IPS-NIHi11 (cell line): ENCODE measurements at places on chromosomes 16 and 17.
A peak's percentile ranks its signal among the peaks of the same experiment; 100 is the strongest.

GRCh38 chr16:81931927-81932326 is 79.3 kb downstream of the SDR42E1 start:
- no peak for DNase-seq

DNA sequence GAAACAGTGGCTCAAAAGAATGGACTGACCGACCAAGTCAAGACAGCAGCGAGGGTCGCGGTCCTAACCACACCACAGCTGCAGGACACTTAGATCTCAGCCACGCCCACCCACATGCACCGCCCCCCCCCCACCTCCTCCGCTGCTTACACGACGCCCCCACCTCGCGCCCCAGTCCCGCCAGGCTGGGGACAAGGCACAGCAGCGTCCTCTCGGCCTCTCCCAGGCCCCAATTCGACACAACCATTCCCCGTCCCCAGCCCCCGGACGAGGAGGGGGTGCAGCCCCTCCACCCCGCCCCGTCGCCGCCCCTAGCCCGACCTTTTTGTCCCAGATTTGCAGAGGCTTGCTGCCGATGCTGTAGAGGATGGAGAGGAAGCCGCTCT is 477 bp downstream of the CFAP20 start:
- DNase-seq: peak; percentile 40

DNA sequence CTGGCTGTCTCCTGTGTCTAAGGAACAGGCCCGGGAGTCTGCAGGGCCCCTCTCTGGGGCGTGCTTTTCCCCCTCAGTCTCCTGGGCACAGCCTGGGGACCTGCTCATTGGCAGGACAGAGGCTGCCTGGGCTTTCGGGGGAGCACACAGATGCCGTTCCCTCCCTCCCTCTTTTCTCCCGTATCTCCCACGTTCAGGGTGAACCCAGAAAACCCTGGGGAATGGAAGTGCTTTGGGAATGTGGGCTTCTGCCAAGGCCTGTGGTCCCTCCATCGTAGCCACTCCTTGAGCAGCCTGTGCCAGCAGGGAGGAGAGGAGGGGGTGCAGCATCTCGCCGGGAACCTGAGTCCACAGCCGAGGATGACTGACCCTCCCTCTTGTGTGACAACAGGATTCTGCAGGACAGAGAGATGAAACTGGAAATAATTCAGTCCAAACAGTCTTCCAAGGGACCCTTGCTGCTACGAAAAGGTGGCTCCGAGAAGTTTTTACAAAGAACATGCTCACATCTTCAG is 52.0 kb downstream of the RNF213 start:
- no peak for DNase-seq

DNA sequence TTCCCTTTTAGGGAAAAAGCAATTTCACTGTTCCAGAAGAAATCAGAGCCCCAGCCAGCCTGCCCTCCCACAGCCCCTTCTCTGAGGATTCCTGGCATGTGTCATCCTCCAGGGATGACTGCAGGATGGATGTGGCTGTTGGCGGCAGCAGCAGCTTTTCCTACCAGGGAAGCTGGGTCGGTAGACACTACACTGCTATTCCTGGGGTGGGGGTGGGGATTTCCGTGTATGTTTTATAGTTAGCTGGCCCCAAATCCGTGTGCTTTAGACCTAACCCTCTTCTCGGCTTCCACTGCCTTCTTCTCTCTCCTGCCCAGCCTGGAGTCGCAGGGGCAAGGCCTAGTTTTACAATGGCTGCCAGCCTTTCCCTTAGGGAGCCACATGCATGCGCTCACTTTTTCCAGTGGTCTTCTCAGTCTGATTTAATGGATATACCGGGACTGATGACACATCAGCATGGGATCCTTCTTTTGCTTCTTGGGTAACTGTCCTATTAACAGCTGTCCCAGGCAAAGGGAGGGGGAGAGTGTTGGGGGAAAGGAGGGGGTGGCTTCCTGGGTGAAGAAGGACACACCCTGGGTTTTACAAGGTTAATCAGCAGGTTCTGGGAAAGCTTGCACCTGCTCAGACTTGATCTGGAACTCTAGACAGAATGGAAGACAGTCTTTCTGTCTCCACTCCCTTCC is 2.7 kb upstream of the NFE2L1 start:
- DNase-seq: no peak

DNA sequence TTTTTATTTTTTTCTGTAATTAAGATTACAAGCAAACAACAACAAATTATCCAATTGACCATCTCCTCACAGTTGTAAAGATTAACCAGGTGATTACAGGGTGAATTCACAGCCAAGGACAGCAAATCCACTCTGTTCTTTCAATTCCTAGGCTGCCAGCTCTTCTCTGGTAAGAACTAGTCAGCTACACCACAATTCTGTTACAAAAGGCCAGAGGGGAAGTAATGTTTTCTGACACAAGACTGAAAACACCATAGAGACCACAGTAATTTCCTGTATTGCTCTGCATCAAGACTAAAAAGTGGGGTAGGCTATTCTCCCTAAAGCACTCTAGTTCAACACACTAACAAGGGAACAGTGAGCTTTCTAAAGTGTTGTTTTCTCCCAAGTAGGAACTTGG is 10.6 kb downstream of the CA10 start:
- no peak for DNase-seq

DNA sequence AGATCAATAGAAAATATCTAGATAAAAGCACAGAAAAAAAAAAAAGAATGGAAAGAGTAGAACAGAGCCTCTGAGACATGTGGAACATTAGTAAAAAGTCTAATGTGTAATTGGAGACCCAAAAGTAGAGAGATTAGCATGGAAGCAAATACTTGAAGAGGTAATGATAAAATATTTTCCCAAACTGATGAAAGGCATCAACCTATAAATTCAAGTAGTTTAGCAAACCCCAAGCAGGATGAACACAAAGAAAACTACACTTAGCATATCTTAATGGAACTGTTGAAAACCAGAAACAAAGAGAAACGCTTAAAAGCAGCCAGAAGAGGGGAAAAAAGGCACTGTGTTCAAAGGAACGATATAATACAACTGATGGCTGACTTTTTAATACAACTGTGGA is 16.4 kb downstream of the NF1 start:
- DNase-seq: no peak

GRCh38 chr17:8284126-8284525 is 4.3 kb upstream of the RANGRF start:
- no peak for DNase-seq

- DNase-seq: no peak
Observed at GRCh38 chr16:28504707-28505404, 1.8 kb downstream of the IL27 start.

GRCh38 chr17:2101448-2102257 is 46.8 kb downstream of the HIC1 start:
- DNase-seq: no peak

GRCh38 chr17:1179112-1179817 is 516 bp downstream of the ABR start:
- DNase-seq: peak; percentile 87

DNA sequence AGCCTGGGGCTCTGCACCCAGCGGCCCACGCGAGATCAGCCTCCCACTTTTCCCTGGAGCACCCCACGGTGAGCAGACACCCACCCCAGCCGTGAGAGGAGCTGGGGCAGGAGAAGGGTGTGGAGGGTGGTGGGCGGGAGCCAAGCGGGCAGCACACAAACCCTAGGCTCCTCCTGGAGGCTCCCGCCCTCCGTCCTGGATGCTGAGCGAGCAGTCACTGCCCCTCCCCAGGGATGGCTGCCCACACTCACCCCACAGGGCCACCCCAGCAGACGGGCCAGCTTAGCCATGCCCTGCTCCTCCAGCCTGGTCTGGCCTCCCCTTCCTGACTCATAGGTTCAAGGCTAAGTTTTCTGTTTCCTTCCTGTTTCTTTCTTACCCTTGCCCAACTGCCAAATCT is 15.7 kb upstream of the ABCC3 start:
- DNase-seq: no peak

GRCh38 chr17:4771519-4772234 is at the start of gene TM4SF5:
Gene TM4SF5, plus strand, starts transcription at chr17:4771886. Its CDS starts 37 bp downstream, at chr17:4771923.
- no peak for DNase-seq

DNA sequence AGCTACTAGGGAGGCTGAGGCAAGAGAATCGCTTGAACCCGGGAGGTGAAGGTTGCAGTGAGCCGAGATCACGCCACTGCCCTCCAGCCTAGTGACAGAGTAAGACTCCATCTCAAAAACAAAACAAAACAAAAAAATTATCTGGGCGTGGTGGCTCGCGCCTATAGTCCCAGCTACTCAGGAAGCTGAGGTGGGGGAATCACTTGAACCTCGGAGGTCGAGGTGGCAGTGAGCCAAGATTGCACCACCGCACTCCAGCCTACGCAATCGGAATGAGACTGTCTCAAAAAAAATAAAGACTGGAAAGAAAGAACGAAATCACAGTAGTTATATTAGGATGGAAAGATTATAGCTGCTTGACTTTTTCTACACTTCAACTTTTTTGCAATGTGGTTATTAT is 18.9 kb downstream of the COG1 start:
- DNase-seq: no peak

DNA sequence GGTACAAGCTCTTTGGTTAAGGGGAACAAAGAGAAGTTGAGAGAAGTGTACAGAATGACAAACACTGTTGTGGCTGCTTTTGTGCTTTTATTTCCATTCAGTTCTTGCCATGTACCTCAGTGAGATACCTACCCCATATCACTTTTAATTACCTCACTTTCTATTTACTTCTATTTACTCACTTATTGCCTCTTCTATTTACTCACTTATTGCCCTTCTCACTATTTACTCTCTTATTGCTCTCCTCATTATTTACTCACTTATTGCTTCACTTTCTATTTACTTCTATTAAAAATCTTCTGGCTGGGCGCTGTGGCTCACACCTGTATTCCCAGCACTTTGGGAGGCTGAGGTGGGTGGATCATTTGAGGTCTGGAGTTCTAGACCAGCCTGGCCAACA is 41.9 kb downstream of the MBTD1 start:
- DNase-seq: no peak

DNA sequence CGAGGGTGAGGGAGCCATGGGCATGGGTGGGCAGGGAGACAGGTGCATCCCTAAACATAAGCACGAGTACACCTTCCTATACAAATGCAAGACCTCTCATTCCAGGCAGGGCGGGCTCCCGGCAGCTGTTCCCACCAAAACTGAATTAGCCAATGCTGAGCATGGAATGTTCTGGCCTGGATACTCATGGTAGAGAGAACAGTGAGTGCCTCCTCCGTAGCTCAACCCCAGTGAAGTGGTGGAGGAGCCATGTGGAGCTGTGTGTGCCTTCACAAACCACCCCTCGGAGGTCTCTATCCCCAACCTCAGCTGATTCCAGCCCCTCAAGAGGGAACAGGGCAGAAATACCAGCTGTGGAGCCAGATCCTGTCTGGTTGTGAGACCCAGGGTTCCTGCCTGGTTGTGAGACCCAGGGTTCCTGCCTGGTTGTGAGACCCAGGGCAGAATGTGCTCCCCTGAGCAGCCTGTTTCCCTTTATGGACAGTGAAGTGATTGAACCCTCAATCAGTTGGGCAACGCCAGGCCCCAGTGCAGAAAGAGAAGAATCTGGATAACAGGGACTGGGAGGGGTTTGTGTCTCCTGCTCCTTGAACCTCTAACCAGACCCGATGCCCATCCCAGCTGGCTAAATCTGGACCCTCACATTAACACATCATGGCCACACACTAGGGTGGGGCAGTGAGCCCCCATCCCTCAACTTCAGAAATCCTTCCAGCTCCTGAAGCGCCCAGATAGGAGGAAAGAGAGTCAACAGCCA is 2.4 kb upstream of the CDH16 start:
- no peak for DNase-seq

- DNase-seq: peak; percentile 71
Observed at GRCh38 chr17:39617446-39618245, 9.1 kb upstream of the PPP1R1B start.

- no peak for DNase-seq
Observed at GRCh38 chr16:55876854-55877253, 1.7 kb upstream of the CES5A start.

DNA sequence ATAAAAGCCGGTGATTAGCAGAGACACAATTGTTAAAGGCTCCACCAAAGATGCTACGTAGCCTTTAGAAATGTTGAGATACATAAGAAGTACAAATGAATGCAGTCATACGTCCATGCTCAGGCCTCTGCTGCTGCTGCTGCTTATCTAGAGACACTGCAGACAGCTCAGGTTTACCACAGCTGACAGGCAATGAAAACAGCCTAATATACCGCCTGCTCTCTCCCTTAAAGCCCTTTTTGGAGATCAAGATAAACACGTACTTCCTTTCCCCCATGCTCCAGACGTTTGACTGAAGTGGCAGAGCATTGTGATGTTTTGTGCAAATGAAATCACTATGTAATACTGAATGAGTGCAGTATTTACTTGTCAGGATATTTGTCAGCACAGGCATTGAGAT is 185.3 kb downstream of the AATF start:
- DNase-seq: no peak
